ENCODE measurements at places on chromosomes 5 and 9.

DNA sequence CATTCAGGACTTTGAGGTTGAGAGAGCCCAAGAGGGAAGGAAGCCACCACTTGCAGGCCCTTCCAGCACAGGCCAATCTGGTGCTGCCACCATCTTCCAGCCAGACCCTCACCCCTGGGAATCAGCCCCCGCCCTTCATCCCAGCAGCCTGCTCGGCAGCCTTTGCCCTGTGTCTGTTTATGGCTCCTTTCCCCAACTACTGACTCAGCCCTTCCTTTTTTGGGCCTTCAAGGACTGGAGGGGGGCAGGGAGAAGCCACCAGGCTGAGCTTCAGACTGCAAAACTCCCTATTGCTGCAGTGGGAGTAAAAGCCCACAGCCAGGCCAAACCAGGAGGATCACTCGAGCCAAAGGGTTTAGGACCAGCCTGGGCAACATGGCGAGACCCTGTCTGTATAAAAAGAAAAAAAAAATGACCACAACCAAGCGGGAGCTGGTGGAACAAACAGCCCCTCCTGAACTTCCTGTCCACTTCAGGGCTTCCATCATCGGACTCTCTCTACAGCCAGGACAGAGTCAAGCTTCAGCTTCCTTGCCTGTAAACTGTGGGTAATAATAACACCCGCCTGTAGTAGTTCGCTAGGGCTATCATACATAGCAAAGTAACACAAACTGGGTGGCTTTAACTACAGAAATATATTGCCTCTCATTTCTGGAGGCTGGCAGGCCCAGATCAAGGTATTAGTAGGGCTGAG lies 85.9 kb upstream of the IL17B start:
- no peak for DNase-seq

DNA sequence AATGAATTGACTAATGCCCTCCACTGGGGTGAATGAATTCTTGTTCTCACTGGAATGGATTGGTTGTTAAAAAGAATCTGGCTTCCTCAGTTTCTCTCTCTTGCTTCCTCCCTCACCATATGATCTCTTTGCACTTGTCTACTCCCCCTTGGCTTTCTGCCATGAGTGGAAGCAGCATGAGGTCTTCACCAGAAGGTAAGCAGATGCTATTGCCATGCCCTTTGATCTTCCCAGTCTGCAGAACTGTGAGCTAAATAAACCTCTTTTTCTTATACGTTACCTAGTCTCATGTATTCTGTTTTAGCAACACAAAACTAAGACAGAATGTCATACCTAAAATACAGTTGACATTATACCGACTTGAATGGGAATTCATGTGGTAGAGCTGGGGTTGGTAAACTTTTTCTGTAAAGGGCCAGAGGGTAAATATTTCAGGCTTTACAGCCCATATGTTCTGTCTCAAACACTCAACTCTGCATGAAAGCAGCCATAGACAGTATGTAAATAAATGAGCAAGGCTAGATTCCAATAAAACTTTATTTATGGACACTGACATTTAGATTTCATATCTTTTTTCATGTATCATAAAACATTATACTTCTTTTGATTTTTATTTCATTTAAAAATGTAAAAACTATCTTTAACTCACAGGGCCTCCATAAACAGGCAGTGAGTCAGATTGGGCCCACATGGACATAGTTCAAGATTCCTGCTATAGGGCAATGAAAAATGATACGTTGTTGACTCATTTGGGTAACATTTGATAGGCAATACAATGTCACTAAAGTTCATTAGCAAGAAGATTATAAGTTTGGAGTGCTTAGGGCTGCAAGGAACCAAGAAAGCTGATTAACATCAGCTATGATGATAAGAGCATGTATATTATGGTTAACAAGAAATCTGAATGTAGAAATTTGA lies 79.4 kb upstream of the TLE4 start:
- no peak for DNase-seq

- no peak for DNase-seq
Observed at GRCh38 chr9:758146-758545, 83.4 kb upstream of the DMRT1 start.

DNA sequence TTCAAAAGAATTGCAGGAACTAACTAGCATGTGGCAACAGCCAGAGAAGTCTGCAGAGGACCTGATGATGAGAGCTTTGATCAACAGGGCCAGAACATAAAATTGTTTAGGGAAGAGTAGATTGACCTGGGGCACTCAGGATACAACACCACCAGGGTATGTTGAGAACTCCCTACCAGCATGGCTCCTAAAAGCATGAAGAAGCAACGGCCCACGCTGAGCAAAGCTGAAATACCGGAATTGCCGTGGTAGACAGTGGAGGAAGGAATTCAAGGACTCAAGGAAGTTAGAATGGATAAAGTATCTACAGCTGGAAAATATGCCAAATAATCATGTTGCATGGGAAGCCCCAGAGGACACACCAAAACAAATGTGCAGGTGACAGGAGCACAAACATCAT lies 31.6 kb downstream of the DROSHA start:
- DNase-seq, result no peak

GRCh38 chr9:116661037-116661954 lies 25.8 kb upstream of the TRIM32 start:
- DNase-seq, result peak; percentile 68
